Thymus (tissue), 14 donors: ENCODE measurements at places on chromosomes 16 and 17.

- DNase-seq, result no peak
These were observed 2.6 kb downstream of the KAT2A start for GRCh38 chr17:42118545-42118944.

- no peak for DNase-seq
These were observed 1.7 kb upstream of the PPL start for GRCh38 chr16:4938683-4939030.

DNA sequence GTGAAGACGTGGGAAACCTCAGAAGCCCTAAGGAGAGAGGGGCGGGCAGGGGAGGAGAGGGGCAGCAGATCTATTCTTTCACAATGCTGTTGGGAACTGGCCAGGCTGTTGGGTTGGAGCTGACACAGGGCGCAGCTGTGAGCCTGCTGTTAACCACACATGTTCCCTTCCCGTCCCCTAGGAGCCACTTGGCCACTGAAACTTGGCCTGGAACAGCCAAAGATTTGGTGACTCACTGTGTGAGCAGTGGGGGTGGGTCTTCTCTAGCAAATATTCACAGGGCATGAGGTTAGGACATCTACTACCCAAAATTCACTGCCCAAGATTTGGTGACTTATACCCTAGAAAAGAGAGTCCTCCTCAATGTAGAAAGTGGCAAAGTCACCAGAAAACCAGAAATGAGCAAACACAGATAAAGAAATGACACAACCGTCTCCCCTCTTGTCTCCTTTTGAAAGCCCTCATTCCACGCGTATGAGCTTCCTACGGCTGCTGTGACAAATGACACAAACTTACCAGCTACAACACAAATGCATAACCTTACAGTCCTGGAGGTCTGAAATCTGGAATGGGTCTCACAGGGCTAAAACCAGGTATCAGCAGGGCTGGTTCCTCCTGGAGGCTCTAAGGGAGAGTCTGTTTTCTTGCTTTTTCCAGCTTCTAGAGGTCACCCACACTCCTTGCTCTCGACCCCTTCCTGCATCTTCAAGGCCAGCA lies 6.3 kb downstream of the TBC1D16 start:
- no peak for DNase-seq

DNA sequence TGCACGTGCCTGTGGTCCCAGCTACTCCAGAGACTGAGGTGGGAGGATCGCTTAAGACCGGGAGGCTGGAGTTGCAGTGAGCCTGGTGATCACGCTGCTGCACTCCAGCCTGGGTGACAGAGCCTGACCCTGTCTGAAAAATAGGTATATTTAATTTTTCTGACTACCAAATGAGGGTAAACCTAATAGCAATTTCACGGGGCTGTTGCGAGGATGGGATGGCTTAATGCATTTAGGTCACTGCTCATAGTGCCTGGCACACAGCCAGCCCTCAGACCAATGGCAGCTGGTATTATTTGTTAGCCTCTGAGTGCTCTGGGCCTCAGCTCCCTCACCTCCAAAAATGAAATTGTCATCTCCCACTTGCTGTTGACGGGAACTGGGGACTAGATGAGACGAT lies 5.9 kb upstream of the CDIP1 start:
- no peak for DNase-seq
